ENCODE measurements at places on chromosomes 6 and 20. TPM values are rescaled to one million over a fixed set of nuclear protein-coding genes. Genes with fewer than 3 reads are reported as not detected.
A peak's percentile ranks its signal among the peaks of the same experiment; 100 is the strongest.

GRCh38 chr6:125114248-125114858 lies 39.2 kb upstream of the TPD52L1 start:
- no peaks in the 10 kb centered on the region for H3K36me3 ChIP-seq
- no peak overlapping the region for H3K4me3 ChIP-seq
- H3K27me3 ChIP-seq, result no peaks in the 10 kb centered on the region
- DNase-seq, result peak; percentile 61

- DNase-seq, result peak; percentile 56
- no peak overlapping the region for H3K4me3 ChIP-seq
- H3K27ac ChIP-seq, result no peak overlapping the region
Observed at GRCh38 chr6:37934276-37934675, 114.7 kb downstream of the ZFAND3 start.

DNA sequence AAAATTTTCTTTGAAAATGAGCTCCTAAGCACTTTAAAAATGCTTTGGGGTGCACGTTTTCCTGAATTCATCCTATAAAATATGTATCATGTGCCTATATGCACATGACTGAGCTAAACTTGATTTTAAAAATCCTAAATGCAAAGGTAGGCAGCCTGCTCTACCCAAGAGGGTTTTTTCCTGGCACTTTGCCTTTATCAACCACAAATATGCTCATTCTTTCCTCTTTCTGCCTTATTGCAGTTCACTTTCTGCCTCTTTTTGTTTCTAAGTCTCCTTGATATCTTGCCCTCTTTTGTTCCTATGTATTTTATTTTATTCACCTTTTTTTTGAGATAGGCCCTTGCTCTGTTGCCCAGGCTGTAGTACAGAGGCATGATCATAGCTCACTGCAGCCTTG lies 229.3 kb downstream of the GRM1 start:
- no peaks in the 10 kb centered on the region for H3K36me3 ChIP-seq
- no peaks in the 10 kb centered on the region for H3K27me3 ChIP-seq
- no peak for DNase-seq
- no peak overlapping the region for H3K27ac ChIP-seq
- H3K4me3 ChIP-seq, result no peak overlapping the region

Gene C4B
- 4.4 TPM for polyA plus RNA-seq

Gene REM1
- not detected for polyA plus RNA-seq

- DNase-seq, result no peak
- H3K36me3 ChIP-seq, result no peaks in the 10 kb centered on the region
- H3K4me1 ChIP-seq, result peaks cover 14% of the 10 kb centered on the region
- no peak overlapping the region for H3K27ac ChIP-seq
- no peak overlapping the region for H3K4me3 ChIP-seq
Observed at GRCh38 chr6:21750575-21750974, 157.0 kb downstream of the SOX4 start.

Gene ELOVL2
- polyA plus RNA-seq, result 6.3 TPM

Gene FAM83D
- polyA plus RNA-seq, result 26.4 TPM

DNA sequence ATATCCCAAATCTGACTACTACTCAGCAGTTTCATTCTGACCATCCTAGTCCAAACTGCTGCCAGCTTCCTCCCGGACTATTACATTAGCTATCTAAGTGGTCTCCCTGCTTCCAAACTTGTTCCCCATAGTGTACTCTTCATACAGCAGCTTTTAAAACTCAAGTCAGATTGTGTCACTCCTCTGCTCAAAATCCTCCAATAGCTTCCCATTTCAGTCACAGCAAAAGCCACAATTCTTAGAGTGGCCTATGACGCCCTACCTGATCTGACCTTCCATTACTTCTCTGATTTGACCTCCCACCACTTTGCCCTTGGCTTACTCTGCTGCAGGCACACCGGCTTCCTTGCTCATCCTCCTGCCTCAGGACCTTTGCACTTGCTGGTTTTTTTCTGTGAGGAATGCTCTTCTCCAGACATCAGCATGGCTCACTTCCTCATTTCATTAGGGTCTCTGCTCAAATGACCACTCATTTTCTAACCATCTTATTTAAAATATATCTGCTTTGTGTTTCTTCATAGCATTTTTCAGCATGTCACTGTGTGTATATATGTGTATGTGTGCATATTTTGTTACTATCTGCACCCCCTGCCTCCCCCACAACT lies 111.1 kb upstream of the DTNBP1 start:
- DNase-seq, result no peak
- H3K4me1 ChIP-seq, result 0 out of 2 replicates have a peak, but pooled peaks cover 3% of the 10 kb centered on the region
- no peaks in the 10 kb centered on the region for H3K36me3 ChIP-seq
- H3K27ac ChIP-seq, result no peak overlapping the region
- no peak overlapping the region for H3K4me3 ChIP-seq

DNA sequence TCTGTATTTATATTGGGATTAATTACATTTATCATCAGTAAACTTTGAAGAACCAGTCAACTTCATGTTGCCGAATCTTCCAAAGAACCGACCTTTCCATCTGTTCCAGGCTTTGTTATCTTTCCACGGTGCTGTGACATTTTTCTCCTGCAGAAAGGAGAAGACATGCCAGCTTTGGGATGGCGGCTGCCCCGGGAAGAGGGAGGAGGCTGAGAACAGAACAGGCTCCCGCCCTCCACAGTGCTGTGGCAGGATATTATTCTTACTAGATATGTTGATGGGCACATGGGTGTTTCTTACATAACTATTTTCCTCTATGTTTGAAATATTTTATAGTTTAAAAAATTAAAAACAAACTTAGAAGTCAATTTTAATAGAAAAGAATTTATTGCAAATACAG lies 44.9 kb downstream of the GINS1 start:
- peaks cover 25% of the 10 kb centered on the region for H3K36me3 ChIP-seq
- no peak overlapping the region for H3K4me3 ChIP-seq
- DNase-seq, result no peak
- H3K4me1 ChIP-seq, result no peaks in the 10 kb centered on the region
- no peaks in the 10 kb centered on the region for H3K27me3 ChIP-seq

DNA sequence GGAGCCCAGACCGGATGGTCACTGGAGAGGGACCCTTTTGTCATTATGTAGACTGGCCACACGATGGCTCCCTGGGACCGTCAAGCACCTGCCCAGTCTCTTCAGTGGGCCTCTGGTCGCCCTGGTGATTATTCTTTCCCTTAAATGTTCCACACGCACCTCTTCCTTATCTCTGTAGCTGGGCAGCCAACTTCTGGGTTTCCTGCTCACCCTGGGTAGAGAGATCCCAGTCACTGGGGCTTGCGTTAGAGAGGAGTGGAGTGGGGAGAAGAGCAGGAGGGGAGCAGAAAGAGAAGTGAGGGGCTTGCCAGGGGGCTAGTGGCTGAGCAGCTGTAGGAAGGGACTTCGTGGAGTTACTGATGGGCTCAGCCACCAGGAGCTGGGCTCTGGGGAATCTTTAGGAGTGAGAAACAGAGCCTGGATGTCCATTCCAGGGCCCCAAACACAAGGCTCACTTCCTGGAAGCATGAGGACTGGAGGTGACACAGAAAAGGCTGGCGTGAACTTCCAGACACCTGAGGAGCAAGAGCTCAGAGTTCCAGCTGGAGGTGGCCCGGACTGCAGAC lies 150.1 kb downstream of the DHX35 start:
- no peak overlapping the region for H3K27ac ChIP-seq
- no peak overlapping the region for H3K4me3 ChIP-seq
- no peaks in the 10 kb centered on the region for H3K4me1 ChIP-seq
- DNase-seq, result peak; percentile 28

DNA sequence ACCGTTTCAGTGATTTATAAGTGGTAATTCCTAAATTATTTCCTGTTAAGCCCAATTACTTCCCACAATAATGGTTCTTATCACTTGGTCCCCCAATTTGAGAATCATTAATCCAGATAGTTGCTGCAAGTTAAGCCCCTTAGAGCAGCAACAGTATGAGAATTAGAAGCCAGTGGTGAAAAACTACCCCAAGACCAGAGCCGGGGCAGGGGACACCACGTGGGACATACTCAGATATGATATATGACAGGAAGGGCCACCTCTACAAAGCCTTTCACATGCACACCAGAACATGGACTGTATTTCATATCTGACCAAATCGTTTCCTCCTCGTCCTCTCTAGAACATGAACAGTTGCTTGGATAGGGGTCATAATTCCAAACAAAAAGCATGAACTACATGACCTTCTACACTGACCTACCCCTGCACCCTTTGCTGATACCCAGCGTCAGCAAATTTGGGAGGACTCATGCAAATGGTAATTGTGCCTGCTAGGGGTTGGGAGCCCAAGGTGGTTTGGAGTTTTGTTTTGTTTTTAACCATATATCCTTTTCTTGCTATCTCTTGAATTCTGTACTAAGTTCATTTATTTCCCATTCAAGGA lies 3.9 kb downstream of the JAG1 start:
- peaks cover 32% of the 10 kb centered on the region for H3K36me3 ChIP-seq
- no peak overlapping the region for H3K4me3 ChIP-seq
- no peaks in the 10 kb centered on the region for H3K27me3 ChIP-seq
- DNase-seq, result no peak
- peaks cover 13% of the 10 kb centered on the region for H3K4me1 ChIP-seq
- H3K27ac ChIP-seq, result no peak overlapping the region

GRCh38 chr6:15690510-15690909 lies 27.7 kb upstream of the DTNBP1 start:
- H3K4me1 ChIP-seq, result no peaks in the 10 kb centered on the region
- peaks cover 11% of the 10 kb centered on the region for H3K27me3 ChIP-seq
- no peak overlapping the region for H3K4me3 ChIP-seq
- H3K36me3 ChIP-seq, result no peaks in the 10 kb centered on the region
- H3K27ac ChIP-seq, result no peak overlapping the region

- no peaks in the 10 kb centered on the region for H3K27me3 ChIP-seq
- H3K4me1 ChIP-seq, result no peaks in the 10 kb centered on the region
- DNase-seq, result peak; percentile 4
- H3K36me3 ChIP-seq, result no peaks in the 10 kb centered on the region
Observed at GRCh38 chr6:97160280-97160679, 122.7 kb downstream of the MMS22L start.

DNA sequence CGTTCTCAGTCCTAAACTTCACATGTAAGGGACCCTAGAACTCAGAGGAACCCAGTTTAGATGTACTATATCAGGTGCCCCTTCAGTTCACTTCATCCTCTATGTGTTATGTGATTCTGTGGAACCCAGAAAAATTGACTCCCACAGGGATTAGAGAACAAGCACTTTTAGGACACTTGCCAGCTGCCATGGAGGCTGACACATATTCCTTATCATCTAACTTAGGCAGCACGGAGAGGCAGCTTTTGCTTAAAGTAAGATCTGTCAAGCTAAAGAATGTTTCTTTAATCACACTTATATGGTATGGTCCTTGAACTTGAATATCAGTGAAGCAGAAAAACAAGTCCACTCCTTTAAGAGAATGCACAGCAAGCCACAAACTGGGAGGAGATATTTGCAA lies 701.5 kb upstream of the ID4 start:
- H3K36me3 ChIP-seq, result no peaks in the 10 kb centered on the region
- H3K27me3 ChIP-seq, result no peaks in the 10 kb centered on the region
- no peak overlapping the region for H3K4me3 ChIP-seq

GRCh38 chr6:13709689-13710551 lies 1.7 kb downstream of the RANBP9 start:
- peak overlapping the region; percentile 94 for H3K4me3 ChIP-seq
- peak overlapping the region; percentile 91 for H3K27ac ChIP-seq

Gene DDRGK1
- 33.1 TPM for polyA plus RNA-seq

Gene CD24
- polyA plus RNA-seq, result 0.07 TPM
